H54 (cell line): ENCODE measurements at places on chromosomes 5 and 9.

DNA sequence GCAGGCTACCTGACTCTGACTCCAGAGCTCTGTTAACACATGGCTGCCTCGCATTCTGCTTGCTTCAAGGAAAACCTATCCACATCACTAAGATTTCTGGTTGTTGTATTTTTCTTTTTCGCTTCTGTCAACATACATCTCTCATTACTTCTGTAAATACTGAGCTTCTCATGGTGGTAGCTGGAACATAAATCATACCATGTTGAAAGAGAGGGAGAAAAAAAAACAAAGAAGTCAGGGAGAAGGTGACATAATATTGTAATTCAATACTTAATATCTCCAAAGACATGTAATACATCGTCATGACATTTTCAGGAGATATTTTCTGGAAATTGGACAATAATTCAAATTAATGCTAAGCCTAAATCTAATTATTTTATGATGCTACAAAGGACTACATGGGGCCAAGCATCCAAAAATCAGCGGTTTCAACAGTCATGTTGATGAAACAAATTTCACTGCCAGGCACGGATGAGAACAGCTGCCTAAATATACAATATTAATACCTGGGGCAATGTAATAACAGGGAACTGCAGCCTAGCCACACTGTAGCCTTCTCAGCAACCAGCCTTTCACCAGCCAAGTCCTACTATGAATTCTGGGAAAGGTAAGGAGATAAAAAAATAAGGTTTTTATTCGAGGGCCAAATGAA, 332.0 kb downstream of the TRIM32 start:
- no peak for DNase-seq

GRCh38 chr5:39995990-39996389, 571.2 kb upstream of the DAB2 start:
- DNase-seq = no peak

- no peak for DNase-seq
Measured at GRCh38 chr9:12961276-12961809, 186.5 kb downstream of the LURAP1L start.

GRCh38 chr5:80254767-80255430, 949 bp downstream of the SERINC5 start:
- peak; percentile 42 for DNase-seq

DNA sequence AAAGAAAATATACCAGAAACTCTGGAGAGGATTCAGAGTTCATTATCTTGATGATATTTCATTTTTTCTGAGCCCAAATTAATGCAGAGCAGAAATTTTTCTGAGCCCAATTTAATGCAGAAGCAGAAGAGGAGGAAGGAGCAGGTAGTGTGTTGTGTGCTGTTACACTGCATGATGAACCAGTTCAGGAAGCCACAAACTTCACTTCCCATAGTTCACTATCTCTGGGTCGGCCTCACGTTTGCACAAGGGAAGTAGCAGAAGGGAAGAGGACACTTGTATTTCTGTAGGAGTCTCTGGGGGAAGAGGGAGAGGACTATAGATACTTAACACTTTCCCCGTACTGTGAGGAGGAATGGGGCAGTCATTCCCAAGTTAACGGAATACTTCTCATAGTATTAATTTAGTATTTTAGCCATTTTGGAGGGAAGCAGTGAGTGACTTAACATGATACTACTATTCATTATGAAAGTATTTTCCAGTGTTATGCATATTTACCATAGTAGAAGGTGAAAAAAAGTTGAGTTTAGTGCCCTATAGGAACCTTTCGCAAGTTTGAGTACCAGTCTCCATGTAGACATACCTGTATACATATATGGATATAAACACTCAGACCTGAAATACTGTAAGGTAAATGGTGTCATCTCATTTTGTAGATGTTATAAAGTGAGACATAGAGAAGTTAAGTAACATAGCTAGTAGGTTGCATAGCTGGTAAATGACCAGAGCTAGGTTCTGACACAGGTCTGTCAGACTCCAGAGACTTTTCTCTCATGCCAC, 30.0 kb downstream of the XPA start:
- DNase-seq = no peak

- no peak for DNase-seq
Measured at GRCh38 chr5:127814588-127814973, 111.4 kb downstream of the CCDC192 start.

DNA sequence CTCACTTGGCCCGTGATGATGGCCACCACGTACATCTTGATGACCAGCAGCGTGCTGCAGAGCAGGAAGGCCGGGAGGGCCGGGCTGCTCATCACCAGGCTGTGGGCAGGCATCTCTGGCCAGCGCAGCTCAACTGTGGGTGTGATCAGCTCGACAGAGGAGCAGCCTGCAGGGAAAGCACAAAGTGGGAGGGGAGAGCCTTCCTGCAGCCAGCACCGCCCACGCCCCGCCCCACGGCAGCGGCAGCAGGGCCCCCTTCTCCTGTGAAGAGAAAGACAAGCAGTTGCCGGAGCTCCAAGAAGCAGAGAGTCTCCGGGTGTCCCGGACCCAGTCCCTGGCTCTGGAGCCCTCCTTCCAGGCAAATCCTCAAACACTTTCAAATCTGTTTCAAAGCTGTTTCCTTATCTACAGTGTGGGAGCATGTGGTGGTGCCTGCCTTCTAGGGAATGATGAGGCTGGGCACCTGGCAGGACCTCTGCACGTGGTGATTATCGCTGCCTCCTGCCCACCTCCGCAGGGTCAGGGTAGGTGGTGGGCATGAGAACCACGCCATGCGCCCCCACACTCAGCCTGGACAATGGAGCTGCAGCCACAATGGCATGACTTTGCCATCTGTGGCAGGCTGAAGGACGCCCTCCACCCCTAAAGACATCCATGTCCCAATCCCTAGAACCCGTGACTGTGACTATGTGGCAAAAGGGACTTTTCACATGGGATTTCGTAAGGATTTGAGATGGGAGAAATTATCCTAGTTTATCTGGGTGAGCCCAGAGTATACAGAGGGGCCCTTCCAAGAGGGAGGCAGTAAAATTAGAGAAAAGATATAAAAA, at the start of gene PTGES:
PTGES (minus strand) TSS at position 143 of the 830 bp plus-strand sequence; CDS start at position 113, 30 bp downstream.
- peak; percentile 70 for DNase-seq

DNA sequence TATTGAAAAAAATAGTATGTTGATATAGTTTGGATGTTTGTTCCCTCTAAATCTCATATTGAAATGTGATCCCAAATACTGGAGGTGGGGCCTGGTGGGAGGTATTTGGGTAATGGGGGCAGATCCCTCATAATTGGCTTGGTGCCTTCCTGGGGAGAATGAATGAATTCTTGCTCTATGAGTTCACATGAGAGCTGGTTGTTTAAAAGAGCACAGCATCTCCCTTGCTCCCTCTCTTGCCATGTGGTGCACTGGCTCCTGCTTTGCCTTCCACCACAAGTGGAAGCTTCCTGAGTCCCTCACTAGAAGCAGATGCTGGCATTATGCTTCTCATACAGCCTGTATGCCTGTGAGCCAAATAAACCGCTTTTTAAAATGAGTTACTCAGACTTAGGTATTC, 154.8 kb downstream of the ADAMTS6 start:
- no peak for DNase-seq

DNA sequence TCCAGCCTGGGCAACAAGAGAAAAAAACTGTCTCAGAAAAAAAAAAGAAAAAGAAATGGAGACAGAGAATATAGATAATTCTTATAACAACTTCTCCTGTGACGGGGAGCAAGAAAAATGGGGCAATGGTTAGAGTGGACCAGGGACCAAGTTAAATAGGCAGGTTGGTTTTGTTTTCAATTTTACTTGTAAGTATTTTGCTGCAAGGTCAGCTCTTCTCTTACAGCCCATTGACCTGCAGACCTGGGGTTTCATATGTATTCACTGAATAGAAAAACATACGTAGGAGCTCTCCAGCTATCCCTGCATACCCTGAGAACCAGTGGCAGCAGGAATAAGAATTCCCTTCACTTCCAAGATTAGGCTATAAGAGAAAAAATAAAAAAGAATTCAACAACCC, 29.2 kb upstream of the IL13 start:
- DNase-seq = no peak

GRCh38 chr9:133737774-133738639, at the start of gene SARDH:
Gene SARDH (minus strand): TSS chr9:133738352. CDS start chr9:133734173, 4,179 bp downstream.
- DNase-seq = peak; percentile 93

- DNase-seq = no peak
Measured at GRCh38 chr9:95974389-95974788, 98.9 kb downstream of the ERCC6L2 start.

DNA sequence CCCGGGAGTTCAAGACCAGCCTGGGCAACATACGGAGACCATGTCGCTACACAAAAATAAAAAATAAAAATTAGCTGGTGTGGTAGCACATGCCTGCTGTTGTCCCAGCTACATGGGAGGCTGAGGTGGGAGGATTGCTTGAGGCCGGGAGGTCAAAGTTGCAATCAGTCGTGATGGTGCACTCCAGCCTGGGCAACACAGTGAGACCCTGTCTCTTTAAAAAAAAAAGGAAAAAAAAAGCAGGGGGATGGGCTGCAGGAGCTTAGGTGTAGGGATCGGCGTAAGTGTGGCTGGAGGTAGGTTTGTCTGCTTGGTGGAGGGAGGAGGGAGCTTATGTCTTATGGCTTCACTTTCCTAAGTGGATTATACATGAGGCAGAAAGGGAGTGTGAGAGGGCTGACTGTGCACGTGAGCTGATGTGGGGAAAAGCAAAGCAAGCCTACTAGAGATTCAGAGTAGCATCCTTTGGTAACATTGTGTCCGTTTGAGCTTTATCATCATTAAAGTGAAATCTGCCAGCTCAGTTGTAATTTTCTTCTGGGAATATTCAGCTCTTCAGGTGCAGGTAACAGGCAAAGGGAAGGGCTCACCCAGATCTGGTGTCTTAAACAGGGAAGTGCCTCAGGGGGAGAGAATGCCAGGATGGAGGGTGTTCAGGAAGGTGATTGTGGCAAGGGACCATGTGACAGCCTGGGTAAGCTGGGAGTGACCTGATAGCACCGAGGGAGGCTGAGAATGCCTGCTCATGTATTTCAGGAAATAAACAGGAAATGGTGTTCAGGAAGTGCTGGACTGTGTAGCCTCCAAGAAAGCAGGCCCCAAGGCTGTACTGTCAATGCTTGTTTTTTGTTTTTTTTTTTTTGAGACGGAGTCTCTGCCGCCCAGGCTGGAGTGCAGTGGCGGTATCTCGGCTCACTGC, 17.6 kb upstream of the SETX start:
- peak; percentile 44 for DNase-seq

DNA sequence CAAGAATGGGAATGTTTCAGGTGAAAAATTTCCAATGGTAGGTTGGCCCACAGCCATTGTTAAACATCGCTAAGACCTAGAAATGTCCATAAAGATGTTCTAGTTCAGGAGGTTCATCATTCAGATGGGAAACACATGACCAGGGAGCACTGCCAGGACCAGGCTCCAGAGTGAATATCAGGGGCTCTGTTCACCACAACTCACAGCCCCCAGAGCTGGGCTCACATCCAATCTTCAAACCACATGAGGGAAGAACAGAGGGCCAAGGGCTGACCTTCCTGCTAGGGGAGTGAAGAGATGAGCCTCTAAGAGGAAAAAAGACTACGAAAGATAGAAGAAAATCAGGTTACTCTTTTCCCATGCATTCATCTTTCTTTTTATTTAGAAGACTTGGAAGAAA, 205.8 kb downstream of the SEMA5A start:
- DNase-seq = no peak

- no peak for DNase-seq
Measured at GRCh38 chr9:31574006-31574765, 810.3 kb upstream of the ACO1 start.

DNA sequence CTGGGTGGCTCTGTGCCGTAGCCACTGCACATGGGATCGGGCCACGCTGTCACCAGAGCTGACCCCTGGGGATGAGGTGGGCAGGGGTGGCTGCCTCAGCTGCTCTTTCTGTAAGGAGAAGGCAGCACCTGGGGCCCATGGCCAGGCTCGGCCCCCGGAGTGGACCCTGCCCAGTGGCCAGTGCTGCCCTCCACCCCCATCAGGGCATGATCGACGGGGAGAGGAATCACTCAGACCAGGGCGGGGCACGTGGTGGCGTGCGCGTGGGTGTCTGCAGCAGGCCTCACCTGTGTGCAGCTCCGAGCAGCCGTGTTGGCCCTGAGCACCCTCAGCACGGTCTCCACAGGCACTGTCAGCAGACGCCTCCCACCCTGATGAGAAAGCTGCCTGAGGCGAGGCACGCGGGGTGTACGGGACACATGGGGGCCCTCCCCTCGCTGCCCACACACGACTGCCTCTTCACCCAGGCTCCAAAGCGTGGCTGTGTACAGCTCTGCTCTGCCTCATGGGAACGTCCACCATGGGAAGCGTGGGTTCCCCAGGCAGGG, 8.6 kb upstream of the CARD9 start:
- no peak for DNase-seq

DNA sequence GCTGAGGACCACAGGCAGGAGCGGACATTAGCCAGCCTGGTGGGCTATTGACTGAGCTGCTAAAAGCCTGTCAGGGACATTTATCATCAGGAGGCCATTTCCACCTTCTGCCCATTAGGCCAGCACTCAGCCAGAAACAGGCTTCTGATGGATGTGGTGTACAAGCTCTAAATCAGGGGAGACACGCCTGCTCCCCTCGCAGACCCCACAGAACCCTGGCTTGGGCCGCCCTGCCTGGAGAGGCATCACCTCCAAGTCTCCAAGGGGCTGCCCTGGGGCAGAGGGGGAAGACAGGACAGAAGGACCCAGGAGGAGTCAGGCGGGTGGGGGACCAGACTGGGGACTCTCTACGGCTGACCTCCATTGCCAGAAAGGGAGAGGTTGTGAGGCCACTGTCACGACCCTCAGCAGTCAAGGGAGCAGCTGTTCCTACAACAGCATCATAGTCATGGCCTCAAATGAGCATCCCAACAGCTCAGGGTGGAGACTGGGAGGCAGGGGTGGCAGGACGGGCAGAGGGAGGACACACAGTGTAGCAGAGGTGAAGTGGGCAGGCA, 24.0 kb upstream of the TRIM14 start:
- DNase-seq = no peak

DNA sequence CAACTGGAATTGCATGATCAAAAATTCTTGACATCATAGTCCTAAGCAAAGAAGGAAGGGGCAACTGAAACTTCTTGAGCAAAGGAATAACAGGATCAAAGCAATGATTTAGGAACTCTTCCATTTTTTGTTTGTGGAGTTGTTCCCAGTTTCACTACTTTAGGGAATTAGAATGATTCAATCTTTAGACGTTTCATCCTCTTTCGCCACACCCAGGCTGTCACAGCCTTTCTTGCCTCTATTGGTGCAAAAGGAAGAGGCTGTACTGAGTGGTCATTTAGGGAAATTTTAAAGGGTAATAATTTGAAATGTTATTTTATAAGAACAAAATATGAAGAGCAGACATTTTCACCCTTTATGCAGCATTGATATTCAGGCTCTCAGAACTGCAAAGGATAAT, 1026.0 kb upstream of the ARRDC3 start:
- DNase-seq = no peak

DNA sequence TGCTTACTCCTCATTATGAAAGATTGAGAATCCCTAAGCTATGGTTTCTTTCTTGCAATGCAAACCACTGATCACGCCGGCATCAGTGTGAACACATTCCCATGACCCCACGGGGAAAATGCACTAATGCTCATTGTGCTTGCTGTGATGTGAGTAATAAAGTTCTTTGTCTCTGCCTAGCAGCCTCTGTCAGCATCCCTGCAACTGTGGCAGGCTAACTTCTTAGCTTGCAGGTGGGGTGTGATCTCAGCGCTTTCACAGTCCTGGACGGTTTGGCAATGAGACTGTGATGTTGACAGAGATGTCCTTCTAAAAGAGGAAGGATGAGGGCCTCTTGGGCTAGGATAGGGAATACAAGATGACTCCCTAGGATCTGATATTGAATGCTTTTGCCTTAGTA, 1218.7 kb downstream of the EFNA5 start:
- DNase-seq = no peak
